Liver (tissue), 10 donors: ENCODE measurements at places on chromosomes 7 and 10. TPM values are rescaled to one million over a fixed set of nuclear protein-coding genes. Genes with fewer than 3 reads are reported as not detected.

- no peak for DNase-seq
Measured at GRCh38 chr10:13920031-13920430, 333.3 kb downstream of the PRPF18 start.

DNA sequence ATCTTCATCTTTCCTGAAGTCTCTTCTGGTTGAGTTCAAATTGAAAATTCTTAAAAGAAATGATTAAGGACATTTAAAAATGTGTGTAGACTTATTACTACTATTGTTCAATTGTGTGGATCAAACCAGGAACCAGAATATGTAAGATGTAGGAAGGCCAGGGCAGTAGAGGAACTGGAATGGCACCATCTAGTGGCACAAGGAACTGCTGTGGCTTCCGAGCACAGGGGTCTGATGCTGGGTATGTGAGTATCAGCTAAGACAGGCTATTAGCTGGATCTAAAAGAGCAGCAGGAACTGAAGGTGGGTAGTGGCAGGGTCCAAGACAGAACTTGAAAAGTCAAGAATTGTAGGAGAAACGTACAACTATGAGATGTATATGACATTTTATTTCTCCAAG lies 247.3 kb downstream of the SEMA3A start:
- DNase-seq: no peak

DNA sequence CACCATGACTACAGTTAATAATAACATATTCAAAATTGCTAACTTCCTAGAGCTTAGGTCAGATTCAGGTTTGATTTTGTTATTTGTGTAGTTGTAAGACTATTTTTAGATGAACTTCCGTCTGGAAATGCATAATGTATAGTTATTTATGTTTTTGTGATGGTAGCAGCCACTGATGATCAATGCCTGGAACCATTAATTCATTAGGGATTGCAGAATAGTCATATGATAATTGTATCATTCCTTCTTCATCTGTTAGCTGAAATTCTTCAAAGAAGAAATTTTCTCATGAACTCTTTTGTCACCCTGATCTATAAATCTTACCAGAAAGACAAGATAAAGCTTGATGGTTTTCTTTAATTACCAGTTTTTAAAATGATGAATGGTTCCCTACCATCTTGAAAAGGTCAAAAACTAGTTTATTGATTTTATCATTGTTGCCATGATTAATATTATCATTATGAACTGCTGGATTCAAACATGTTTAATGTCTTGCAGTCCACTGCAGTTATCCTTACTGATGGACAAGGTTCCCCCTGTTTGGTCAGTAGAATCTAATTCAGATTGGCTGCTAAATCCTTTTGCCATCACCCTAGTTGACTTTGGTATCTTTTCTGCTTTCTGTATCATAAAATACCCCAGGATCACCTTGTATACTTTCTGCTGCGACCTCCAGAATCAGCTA lies 433.3 kb downstream of the GPAM start:
- no peak for DNase-seq

DNA sequence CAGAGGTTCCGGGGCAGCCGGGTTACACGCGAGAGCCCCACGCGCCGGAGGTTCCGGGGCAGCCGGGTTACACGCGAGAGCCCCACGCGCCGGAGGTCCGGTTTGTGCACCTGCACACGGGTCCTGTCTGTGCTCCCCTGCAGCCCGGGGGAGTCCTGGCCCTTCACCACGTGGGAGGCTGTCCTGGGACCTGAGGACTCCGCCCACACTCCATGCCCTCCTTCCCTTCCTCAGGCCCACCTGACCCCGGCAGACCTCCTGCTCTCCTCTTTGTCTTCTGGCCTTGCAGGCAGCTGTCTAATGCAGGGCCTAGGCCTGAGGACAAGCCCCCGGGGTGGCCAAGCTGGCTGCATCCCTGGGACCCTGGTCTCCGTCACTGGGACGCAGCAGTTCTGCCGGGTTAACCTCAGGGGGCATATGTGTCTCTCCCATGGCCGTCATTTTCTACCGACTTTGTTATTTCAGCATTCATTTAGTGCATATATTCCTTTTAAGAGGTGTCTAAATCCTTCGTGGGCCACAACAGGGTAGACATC lies 374.6 kb downstream of the DNAJB6 start:
- DNase-seq: no peak

GRCh38 chr10:93851169-93851568 lies 42.6 kb upstream of the SLC35G1 start:
- DNase-seq: no peak

- no peak for DNase-seq
Measured at GRCh38 chr10:69680610-69681009, 50.6 kb downstream of the FAM241B start.

DNA sequence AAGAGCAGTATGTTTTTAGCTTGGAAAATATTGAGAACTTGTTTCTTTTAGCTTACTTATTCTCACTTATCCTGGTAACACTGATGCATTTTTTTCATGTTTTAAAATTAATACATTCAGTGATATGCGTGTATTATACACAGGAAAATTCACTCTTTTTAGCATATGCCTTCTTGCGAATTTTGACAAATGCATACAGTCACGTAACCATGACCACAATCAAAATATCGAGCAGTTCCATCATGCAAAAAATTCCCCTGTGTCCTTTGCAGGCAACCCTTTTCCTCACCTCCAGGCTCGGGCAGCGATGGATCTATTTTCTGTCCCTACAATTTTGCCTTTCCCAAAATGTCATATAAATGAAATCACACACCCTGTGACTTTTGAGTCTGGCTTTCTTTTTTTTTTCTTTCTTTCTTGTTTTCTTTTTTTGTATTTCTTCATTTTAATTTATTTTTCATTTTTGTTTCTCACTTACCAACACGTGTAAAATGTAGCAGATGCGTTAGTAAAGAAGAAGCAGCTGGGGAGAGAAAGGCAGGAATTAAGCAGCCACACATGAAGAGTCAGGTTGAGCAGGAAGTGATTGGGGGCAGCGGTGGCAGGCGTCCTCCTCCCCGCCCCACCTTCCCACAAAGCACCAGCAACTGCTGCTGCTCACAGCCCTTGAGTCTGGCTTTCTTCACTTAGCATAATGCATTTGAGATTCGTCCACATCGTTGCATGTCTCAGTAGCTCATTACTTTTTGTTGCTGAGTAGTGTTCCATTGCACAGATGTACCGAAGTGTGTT lies 29.9 kb downstream of the ADRB1 start:
- no peak for DNase-seq

- no peak for DNase-seq
Measured at GRCh38 chr7:44087911-44088838, 5.8 kb upstream of the POLM start.

The CTTNBP2 gene
- 1.6 TPM for total RNA-seq

The LGI1 gene
- total RNA-seq: 1.2 TPM
